ENCODE measurements at places on chromosomes 11 and 22.

GRCh38 chr11:120509346-120510053, 2.0 kb upstream of the GRIK4 start:
- DNase-seq = no peak

DNA sequence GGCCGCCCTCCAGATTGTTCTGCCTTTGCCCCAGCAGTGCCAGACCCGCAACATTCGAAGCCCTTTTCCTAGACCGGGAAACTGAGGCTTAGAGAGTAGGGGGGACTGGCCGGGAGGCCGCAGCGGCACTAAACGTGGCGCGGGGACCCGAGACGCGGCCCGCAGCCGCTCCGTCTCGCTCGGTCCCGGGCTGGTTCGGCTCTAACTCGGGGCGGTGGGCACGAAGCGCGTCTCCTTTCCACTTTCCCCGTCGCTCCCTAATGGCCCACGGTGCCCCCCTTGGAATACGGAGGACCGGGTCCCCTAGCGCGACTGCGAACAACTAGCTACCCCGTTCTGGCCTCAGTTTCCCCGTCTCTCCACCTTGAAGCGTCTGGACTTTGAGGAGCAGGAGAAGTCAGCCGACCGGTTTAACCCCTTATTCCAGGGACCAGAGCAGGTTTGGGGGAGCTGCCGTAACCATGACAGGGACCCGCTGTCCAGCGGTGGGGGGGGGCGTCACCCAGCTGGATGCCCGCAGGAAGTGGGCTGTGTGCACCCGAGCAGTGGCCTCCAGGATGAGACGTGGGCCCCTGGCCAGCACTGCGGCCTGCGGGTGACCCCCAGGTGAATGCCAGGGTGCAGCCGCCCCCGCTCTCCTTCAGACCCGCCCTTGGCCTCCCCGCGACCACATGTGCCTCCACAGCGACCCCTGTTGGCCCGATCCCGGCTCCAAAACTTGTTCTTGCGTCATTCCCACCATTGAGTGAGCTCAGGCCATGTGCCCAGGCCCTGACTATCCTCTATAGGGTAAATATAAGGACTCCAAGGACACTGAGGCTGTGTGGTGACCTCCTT, 1.1 kb downstream of the CDC42EP1 start:
- peak; percentile 86 for DNase-seq

DNA sequence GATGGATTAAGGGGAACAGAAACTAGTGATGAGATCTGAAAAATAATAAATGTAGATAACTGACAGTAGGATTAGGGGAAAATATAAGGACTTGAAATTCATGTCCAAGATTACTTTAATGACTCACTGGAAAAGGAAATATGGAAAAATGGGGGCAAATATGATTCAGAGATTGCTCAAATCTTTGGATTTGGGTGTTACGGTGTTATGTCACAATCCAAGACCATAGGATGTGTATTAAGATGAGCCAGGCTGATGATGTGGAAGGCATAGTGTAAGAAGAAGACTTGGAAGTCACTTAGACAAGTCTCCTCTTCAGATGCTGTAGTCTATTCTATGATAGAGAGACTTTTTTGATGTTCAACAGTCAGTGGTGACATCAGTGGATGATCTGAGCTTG, 323.7 kb downstream of the LUZP2 start:
- no peak for DNase-seq

GRCh38 chr11:70881948-70882715, 370.2 kb downstream of the SHANK2 start:
- DNase-seq = no peak

GRCh38 chr11:112085822-112086421, 634 bp downstream of the TIMM8B start:
- DNase-seq = peak; percentile 4

DNA sequence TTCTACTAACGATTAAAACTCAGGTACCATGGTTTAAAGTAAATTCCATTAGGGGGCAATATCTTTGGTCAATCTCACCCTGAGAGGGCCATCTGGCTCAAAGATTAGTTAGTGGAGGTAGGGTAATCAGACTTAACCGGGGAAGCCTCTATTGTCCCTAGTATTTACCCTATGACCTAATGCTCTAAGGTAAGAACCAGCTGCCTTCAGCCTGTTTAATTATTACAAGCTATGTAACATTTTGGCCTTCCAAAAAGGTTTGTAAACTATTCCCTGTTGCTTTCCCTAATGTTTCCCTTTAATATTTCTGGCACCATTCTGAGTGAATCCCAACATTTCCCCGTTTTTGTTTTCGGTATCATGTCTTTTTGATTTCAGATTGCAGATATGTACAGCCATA, 15.1 kb upstream of the GLYATL1 start:
- DNase-seq = no peak

GRCh38 chr11:124928942-124929665, 6.7 kb downstream of the HEPACAM start:
- no peak for DNase-seq

GRCh38 chr11:77270921-77271320, 30.6 kb downstream of the GDPD4 start:
- no peak for DNase-seq

DNA sequence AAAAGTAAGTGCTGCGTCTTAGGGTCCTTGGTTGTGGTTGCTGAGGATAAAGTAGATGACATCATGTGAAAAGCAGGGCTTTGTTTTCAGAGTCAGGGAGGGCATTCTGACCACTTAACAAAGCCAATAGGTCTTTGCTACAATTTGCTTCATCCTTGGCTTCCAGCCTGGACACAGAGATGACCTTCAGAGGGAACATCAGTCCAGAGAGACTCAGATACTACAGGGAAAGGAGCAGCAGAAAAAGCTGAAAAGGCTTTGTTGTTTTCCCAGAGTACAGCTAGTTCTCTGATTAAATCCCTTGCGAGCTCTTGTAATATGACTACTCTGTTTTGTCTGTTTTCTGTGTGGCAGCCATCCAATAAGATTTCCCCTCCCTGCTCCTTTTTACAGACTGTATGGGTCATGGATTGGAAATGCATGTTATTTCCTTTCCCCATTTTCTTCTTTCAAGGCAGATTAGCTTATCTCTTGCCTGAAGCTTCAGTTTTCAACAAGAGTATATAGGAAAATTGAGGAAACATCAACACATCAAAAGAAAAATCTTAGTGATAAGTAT, 31.9 kb downstream of the ATG13 start:
- DNase-seq = no peak

DNA sequence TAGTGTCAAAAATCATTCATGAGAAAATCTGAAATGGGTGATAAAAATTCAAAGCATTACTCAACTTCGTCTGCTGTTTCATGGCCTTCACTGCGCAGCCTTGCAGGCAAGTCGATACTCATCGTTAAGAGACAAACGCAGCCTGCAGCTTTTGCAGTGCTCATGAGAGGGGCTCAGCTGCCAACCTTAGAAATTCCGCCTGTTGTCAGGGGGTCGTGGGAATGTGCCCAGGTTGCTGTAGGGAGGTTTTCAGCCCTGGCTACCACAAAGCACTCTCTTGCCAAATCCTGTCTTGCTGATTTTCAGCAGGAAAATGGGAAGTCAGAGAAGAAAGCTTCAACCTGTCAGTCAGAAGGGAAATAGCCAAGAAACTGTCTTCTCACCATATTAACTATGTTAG, 25.4 kb upstream of the GRAMD1B start:
- DNase-seq = no peak

GRCh38 chr11:130166457-130166784, 6.8 kb downstream of the ST14 start:
- no peak for DNase-seq

- DNase-seq = peak; percentile 66
Measured at GRCh38 chr22:19178657-19179496, at the start of gene SLC25A1. Gene SLC25A1, minus strand, starts transcription at chr22:19178736. Its CDS starts 63 bp downstream, at chr22:19178673.

- no peak for DNase-seq
Measured at GRCh38 chr11:11580012-11580411, 41.8 kb downstream of the GALNT18 start.

- DNase-seq = no peak
Measured at GRCh38 chr11:19679952-19680828, 32.4 kb upstream of the NAV2 start.

DNA sequence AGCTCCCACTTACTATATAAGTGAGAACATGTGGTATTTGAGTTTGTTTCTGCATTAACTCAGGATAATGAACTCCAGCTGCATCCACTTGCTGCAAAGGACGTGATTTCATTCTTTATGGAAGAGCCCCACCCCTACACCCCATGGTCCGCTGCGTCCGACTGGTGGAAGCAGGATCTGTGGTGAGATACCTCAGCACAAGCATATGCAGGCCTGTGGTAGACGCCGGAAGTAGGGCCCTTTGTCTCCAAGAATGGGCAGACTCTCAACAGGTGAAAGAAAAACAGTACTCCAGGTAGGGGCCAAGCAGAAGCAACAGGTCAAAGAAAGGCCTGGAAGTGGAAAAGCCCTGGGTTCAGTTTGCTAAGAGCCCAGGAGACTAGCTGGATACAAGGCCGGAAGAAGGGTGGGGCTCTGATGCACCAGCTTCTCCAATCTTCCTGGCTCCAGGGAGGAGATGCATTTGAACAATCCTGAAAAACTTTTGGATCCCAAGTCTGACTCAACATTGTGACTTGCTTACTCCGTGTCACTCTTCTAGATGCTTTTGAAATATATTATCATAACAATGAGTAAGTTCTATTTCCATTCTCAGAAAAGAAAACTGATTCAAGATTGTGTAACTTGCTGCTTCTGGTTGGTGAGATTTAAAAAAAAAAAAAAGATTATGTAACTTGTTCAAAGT, 30.4 kb downstream of the NEAT1 start:
- DNase-seq = no peak

DNA sequence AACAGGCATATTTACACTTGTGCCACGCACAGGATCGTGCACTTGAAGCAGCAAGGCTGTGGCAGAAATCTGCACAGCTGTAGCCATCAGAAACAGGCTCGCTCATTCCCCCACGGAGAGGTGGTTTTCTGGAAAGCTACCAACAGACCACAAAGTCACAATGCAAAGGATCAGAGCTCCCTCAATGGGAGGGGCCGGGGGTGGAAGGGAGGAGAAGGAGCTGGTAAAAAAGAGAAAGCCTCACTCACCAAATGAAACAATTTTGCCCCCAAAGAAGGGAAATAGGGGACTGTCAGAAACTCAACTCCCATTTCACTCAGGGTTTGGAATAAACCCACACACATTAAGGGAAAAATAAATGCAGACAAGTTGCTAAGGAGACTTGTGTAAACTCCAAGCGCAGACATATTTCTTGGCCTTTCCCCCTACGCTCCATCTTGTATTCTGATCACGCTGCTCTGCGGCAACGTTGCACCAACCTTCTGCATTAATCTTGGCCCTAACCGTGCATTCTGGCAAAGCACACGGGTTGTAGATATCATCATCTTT, 43.2 kb upstream of the BLID start:
- DNase-seq = no peak

DNA sequence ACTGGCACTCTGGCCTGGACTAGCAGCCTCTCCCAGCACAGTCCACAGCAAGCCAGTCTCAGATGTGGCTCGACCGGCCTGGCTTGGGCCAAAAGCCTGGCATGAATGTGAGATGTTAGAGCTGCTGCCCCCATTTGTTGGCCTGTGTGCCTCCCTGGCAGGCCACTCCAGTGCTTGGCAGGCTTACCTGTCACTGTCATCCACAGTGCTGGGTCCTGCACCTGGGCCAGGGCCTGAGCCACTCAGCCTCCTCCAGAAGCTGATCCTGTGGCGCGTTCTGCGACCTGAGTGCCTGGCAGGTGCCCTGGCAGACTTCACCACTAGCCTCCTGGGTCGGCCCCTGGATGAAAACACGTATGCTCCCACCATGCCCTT, 36.1 kb downstream of the RRP8 start:
- no peak for DNase-seq

- DNase-seq = no peak
Measured at GRCh38 chr11:19938866-19939265, 221.4 kb downstream of the DBX1 start.

GRCh38 chr11:82960779-82961143, 59.2 kb downstream of the DDIAS start:
- no peak for DNase-seq

DNA sequence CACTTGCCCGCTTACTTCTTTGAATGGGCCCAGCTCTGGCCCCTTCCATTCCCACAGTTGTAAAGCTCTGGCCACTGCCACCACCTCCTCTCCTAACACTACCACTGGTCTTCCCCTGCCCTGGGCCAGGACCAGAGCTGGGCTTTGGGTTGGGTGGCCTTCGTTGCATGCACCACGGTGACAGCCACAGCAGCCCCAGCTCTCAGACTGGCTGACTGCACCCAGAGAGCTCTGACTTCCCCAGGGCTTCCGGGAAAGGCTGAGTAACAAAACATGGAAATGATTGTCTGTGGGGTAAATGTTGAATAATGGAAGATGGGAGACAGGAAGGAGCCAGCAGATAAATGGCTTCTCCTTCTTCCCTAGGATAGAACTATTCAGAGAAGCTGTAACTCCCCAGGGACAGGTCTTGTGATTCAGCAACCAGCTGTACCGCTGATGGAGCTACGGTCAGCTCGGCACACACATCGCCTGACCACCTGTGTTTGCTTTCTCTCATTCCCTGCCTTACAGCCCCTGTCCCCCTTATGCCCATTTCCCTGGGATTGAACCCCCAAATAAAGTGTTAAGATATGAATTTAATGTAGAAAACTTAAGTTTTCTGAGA, 27.6 kb downstream of the SCN4B start:
- DNase-seq = no peak

DNA sequence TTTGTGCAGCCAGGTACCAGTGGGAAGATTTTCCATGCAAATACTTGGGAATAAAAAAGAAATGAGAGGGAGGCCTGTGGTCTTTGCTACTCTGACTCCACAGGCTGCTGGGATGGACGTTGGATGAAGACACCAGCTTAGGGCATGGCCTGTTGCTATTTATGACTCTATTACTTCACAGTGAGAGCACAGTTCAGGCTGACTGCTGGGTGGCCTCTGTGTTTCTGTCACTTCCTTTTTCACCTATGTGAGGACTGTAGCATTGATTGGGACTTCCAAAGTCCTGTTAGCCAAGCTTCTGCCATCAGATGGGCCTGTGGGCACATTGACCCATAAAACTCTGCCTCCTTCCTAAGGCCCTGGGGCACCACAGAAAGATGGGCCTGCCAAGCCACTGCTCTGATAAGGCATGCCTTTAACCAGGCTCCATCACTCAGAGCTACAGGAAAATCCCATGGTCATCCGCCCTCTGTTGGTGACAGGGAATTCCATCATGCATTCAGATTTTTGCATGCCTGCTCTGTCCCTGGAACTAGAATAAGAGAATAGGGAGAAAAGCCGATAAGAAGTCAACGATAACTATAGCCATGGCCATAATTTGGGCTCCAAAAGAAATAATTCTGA, 64.6 kb downstream of the KCNJ1 start:
- DNase-seq = no peak

GRCh38 chr11:128803011-128803410, 64.1 kb downstream of the KCNJ1 start:
- no peak for DNase-seq

- peak; percentile 25 for DNase-seq
Measured at GRCh38 chr11:2987881-2988861, 4.0 kb downstream of the NAP1L4 start.

GRCh38 chr11:119791047-119791446, 62.0 kb upstream of the NECTIN1 start:
- no peak for DNase-seq

Measured in stimulated activated CD4-positive, alpha-beta T cell treated with anti-CD3 and anti-CD28 coated beads, TNF-alpha, amount 100 ng/mL, for 24 hours (primary cell).